NCI-H524 (cell line): ENCODE measurements at places on chromosomes 3 and 15.

GRCh38 chr3:36663666-36664291 is 100.6 kb downstream of the DCLK3 start:
- no peak for DNase-seq

GRCh38 chr3:59531994-59532393 is 482.2 kb upstream of the CFAP20DC start:
- no peak for DNase-seq

DNA sequence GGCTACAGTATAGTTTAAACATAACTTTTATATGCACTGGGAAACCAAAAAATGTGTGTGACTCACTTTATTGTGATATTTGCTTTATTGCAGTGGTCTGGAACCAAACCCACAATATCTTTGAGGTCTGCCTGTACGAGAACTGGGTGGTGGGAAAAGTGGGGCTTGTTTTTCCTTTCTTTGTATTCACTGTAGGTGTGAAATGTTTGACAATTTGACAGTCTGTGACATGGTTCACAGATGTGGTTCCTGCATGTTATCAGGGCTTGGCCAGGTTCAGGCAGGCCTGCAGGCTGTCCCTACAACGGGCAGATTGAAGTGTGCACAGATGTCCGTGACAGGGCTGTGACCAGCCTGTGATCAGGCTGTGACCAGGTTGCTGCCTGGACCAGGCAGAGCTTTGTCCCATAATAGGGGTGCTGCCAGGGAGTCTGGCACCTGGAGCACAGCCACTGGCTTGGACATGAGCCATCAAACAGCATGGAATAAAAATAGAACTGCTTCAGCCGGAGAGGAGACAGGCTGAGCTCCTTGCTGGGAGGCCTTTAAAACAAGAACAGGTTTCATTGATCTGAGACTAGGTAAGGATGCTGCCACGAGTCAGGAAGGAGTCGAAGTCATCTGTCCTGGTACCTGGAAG is 61.0 kb downstream of the KLF13 start:
- peak; percentile 71 for DNase-seq

DNA sequence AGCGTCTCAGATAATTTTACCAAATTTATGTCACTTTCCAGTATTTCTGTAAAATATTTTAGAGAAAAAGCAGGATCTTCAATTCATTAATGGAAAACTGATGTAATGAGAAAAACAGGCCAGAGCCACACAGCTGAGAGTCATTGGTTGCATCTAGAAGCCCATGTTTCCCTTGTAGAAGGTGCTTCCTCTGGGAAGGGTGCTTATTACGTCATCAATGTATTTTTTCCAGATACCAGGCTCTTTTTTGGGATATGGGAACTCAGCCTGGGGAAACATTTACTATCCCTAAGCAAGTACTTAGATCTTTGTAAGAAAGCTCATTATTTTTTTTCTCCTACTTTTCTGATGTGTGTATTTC is 89.1 kb upstream of the PHLDB2 start:
- DNase-seq, result no peak

DNA sequence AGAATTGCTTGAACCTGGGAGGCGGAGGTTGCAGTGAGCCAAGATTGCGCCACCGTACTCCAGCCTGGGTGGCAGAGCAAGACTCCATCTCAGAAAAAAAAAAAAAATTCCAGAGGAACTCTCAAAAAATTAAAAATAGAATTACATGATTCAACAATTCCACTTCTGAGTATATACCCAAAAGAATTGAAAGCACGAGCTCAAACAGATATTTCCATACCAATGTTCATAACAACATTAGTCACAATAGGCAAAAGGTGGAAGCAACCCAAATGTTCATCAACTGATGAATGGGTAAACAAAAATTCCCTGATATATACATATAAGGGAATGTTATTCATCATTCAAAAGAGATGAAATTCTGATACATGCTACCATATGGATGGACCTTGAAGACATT is 16.9 kb upstream of the MORF4L1 start:
- DNase-seq, result no peak

DNA sequence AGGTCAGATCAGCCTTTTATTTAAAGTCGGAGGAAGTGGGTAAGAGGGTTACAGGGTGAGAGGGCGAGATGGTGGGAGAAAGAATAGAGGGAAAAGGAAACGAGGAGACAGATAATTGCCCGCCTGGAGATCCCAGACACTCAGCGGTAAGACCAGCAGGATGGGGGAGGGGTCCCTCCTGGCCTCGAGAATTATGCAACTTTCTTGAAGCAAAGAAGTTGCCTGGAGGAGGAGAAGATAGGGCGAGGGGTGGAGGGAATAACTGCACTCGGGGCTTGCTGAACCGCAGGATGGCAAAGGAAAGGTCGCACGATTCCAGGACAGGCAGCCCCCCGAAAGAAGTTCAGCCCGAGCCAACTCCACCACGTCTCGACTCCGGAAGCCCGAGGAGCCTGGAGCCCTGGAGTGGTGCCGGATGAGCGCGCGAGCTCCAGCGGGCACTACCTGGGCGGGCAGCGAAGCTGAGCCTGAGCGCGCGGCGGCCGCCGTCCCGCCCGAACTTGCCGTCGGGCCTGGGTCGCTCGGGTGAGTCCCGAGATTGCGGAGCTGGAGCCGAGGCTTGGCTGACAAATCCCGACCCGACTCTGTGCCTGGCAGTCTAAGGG is 402 bp downstream of the WWTR1 start:
- DNase-seq, result peak; percentile 4

DNA sequence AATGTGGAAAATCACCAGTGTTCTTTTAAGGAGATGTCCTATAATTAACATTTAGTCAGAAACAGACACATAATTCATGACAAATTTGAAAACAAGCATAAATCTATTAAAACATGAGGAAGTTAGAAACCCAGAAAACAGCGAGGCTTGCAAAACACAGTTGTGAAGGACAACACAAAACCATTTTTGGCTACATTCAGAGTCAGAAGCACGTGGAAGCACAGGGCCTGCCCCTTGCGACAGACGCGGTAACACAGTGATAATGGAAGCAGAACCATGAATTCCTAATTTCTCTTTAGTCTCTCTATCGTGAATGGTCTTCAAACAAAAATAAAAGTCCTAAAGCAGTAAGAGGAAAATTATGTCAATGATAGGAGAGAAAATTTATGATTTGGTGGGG is 12.2 kb downstream of the NCEH1 start:
- no peak for DNase-seq

DNA sequence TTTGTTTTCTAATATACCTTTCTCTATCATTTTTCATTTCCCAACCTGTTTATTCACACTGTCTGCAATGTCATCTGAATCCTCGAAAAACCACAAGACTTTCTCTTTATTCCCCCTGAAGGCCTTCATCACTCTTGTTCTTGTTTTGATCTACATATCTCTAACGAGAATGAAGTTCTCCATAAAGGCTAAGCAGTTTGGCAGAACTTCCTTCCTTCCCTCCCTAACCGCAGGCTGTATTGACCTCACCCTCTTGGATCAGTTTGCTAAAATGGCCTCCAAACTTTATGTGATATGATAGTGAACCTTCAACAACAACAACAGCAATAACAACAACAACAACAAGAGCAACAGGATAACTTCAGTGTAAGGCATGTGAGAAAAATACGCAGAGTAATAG is 392.8 kb downstream of the TIGIT start:
- DNase-seq, result no peak

DNA sequence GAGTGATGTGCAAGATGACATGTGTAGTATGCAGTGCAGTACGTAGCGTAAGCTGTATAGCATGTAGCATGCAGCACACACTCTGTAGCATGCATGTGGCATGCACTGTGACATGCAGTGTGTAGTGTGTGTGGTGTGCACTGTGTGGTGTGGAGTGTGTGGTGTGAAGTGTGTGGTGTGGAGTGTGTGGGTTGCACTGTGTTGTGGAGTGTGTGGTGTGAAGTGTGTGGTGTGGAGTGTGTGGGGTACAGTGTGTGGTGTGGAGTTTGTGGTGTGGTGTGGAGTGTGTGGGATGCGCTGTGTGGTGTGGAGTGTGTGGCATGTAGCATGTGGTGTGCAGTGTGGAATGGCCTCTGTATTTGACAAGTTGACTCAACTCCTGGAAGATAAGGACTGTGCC is 39.2 kb downstream of the ROPN1B start:
- no peak for DNase-seq

DNA sequence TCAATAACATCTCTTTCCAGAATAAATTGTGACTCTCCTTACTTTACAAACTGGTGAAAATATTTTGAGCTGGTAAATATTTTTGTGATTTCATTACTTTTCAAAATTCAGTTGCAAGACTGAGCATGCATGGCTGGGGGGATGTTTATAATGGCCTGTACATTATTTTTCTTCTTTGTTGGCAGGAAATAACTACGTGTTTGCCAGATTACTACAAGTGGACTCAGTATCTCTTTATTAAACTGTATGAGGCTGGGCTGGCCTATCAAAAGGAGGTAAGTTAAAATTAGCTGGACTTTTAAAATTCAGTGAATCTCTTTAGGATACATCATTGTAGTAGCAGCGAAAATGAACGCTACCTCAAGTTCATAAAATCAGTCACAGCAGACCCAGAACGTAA is 58.3 kb downstream of the LARS2 start:
- DNase-seq, result no peak
